CD4-positive, alpha-beta T cell treated with Interferon alpha-2 for 1 hour (primary cell): ENCODE measurements at places on chromosomes 2 and 18.

DNA sequence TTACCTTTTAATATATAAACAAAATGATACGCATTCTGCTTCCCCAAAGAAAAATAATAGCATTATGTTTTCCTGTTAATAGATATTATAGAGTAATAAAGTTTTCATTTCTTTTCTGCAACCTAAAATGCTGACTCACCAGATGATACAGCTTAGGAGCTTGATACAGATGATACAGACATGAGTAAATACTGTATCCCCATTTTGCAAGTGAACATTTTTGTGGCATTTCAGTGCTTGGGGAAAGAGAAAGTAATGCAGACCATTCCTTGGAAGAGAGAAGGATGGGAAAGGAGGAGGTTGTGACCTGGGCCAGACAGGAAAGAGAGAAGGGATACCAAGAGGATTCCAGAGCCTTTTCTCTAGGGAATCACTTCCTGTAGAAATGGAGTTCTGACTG lies 97.5 kb upstream of the FSHR start:
- no peak for DNase-seq

- DNase-seq = no peak
Observed at GRCh38 chr2:42008241-42008921, 39.4 kb upstream of the PKDCC start.

DNA sequence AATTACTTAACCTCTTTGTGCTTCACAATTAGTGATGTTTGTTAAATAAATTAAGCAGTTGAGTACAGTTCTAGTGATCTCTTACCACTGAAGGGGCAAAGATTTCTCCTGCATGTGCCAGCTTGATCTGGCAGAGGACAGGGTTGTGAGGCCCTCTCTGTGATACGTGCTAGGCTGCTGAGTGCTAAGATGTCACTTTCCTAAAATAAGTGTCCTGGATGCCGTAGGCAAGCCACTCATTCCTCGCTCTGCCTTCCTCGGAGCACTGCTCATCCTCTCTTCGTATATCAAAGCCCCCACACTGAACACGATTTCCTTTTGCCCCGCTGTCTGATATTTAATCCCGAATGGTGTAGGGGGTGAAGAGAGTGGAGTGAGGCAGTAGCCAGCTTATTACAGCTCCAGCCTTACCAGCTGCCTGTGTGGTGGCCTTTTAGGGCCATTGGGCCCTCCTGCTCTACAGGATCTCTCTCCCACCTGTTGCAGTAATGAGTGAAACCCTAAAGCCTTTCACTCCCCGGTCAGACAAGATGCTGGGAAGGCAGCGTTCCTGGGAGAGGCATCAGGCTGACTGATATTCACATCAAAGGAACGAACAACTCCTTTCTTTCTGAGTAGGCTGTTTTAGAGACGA lies 40.5 kb downstream of the PTPRM start:
- no peak for DNase-seq

DNA sequence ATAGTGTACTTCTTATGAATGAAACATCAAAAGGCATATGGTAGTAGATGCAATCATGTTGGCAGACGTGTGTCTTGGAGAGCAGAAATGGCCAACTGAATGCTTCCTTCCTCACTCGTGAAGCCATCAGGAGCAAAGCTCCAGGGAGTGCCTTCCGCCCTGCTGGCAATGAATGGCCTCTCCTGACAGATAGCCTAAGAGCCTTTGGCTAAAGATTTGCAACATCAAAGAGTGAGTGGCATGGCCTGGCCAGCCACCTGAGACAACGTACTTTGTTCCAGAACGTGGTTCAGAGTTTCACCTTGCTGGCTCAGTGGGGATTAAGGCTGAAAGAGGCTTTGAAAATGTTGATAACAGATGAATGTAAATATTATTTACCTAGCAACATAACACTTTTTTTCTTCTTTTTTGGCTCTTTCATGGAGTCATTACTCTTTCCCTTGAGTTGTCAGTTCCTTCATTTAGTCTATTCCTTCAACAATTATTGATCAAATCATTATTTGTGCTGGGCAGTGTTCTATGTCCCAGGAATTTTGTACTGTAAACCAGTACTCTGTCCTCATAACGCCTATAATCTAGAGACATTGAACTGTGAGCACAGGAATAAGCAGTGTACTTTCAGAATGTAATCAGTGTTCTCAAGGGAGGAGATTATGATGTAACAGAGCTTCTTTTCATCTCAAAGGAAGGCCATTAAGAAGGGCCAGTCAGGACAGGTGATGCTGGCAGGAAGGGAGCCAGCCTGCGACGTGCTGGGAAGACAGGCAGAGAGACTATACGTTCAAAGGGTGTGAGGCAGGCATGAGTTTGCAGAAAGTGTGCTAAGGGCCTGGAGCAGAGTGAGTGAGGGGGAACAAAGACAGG lies 59.4 kb upstream of the SH3RF3 start:
- DNase-seq = no peak

DNA sequence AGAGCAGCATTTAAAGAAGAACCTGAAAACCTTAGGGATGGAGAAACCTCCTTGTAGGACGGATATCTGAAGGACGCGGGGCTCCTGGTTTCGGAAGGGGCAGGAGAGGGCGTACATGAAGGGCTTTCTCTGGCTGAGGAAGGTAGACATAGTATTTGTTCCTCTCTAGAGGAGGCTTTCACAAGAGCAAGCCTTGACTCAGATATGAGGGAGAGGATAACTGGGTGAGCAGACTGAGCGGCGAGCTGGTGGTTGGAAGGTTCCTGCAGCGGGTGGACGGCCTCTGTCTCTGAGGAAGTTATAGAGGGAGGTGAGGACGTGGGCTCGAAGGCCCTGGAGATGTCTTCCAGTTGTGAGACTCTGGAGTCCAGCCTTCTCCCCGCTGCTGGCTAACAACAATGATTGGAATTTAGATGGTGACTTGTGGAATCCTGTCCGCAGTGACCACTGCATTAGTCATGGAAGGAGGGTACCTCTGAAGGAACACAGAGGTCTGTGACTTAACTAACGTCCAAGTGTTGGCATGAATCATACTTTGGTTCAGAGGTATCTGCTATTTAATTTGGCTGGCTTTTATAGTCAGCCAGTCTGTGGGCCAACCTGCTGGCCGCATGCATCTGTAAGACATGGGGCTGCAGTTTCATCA lies 80.9 kb downstream of the ASAP2 start:
- DNase-seq = no peak

GRCh38 chr2:147467441-147467840 lies 377.4 kb upstream of the ACVR2A start:
- no peak for DNase-seq

- no peak for DNase-seq
Observed at GRCh38 chr2:61534926-61535325, 3.2 kb downstream of the XPO1 start.
